ENCODE measurements at places on chromosomes 2 and 18.
A peak's percentile ranks its signal among the peaks of the same experiment; 100 is the strongest.

DNA sequence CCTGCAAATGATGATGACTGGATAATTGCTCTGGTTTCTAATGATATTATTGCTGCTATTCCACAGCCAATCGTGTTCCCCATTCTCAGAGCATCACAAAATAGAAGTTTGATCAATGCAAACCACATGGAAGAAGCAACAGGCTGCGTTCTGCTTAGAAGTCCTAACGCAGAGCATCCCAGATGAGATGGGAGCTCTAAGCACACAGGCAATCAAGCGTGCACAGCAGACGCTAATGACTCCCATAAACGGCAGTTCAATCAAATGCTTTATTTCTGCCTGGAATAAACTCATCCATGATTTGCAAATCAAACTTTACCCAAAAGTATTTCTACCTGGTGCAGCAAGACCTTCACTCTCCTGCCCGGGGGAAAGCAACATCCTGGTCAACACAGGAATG lies 304.2 kb downstream of the FBXO15 start:
- DNase-seq = no peak

GRCh38 chr2:1162768-1163584 lies 212.3 kb downstream of the SNTG2 start:
- DNase-seq = no peak

DNA sequence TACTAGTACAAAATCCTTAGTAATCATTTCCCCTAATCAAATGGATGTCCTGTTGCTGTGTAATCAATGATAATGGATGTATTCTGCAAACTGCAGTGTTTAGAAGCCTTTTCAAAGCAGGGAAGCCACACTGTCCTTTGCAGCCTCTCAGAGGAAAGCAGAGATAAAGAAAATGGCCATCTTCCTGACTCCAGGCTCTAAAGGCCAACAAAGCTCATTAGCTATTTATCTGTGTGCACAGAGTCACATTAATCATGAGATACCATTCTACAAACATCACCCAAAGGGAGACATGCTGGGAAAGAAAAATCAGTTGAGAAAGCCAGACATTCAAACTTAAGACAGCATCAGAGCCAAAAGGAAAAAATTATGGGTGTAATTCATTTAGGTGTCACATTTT lies 165.0 kb downstream of the RAD51AP2 start:
- DNase-seq = no peak

DNA sequence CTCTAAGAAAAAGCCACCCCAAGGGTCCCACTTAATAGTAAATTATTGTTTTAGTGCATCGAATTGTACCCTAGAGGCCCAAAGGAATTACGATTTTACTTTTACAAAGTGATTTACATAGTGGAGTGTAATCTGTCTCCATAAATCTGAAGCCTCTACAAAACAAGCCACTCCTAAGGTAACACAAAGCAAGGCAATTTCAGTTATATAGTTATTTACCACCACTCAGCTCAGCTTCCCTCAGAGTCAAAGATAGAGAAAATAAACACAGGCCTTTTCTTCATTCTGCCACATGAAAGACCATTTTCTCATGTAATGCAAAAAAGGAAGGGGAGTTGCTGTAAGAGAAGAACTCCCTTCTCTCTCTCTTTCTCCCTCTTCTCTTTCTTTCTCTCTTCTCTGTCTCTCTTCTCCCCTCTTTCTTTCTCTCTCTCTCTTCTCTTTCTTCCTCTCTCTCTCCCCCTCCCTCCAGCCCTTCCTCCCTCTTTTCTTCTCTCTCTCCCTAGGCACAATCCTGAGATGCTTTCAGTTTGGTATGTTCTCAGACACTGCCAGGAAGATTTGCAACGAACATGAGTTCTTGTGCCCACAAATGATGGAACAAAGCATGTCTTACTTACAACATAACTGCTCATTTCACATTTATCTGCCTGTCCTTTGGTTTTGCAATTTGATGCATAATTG lies 264.5 kb downstream of the BCL2 start:
- DNase-seq = no peak

GRCh38 chr18:10739152-10739551 lies 213.3 kb downstream of the NAPG start:
- DNase-seq = no peak

- peak; percentile 72 for DNase-seq
These were observed 42.7 kb downstream of the ACSL3 start for GRCh38 chr2:222903234-222904220.

GRCh38 chr2:153068052-153068451 lies 349.6 kb downstream of the ARL6IP6 start:
- no peak for DNase-seq

GRCh38 chr2:112777036-112777435 lies 7.3 kb downstream of the IL1A start:
- DNase-seq = no peak

GRCh38 chr2:70685771-70686171 lies 82.2 kb downstream of the ADD2 start:
- no peak for DNase-seq

GRCh38 chr2:191247381-191248057 lies 2.3 kb downstream of the MYO1B start:
- peak; percentile 73 for DNase-seq

GRCh38 chr2:126890136-126890510 lies 8.6 kb upstream of the TEX51 start:
- no peak for DNase-seq

All from lung microvascular endothelial cell (primary cell).